ENCODE measurements at places on chromosomes 11 and 22.
A peak's percentile ranks its signal among the peaks of the same experiment; 100 is the strongest.

DNA sequence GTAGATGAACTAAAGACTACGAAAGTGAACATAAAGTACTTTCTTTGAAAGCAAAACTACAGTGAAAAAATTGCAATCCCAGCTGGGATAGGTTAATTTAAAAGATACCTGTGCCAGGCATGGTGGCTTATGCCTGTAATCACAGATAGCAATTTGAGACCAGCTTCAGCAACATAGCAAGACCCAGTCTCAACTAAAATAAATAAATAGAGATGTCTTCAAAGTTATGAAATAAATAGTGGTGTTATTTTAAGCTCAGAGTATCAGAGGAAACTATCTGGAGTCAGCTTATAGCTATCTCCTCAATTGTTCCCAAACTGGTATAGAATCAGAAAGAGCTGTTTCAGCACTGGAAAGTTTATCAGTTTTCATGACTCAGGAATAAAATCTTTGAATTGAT lies 17.3 kb upstream of the MMP13 start:
- DNase-seq, result no peak

DNA sequence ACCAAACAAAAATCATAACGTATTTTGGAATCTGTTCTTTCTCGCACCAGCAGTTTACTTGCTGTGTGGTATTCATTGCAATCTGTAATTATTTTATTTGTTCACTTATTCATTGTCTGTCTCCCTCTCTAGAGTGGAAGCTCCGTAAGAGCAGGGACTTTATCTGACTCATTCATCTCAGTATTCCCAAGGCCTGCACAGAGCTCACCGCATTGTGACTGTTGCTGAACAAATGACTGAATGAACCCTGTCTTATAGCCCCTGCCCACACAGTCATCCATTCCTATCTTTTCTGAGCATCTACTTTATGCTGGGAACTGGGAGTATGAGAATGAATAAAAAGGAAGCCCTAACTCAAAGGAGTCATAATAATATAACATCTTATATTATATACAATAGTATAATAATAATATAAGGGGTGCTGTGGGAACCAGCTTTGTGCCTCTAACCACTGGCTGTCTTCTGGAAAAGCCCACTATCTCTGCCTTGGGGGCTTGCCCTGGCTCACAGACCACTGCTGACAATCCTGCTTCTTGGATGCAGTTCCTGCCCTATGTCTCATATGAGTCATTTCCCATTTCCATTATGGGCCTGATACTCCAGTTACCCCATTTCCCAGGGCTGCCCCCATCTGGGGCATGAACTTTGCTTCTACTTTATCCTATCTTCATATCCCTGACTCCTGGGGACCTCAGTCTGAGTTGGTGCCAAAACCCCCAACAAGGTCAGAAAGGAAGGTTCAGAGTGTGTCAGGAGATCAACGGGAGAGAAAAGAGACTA lies 11.0 kb downstream of the XRRA1 start:
- DNase-seq, result no peak

DNA sequence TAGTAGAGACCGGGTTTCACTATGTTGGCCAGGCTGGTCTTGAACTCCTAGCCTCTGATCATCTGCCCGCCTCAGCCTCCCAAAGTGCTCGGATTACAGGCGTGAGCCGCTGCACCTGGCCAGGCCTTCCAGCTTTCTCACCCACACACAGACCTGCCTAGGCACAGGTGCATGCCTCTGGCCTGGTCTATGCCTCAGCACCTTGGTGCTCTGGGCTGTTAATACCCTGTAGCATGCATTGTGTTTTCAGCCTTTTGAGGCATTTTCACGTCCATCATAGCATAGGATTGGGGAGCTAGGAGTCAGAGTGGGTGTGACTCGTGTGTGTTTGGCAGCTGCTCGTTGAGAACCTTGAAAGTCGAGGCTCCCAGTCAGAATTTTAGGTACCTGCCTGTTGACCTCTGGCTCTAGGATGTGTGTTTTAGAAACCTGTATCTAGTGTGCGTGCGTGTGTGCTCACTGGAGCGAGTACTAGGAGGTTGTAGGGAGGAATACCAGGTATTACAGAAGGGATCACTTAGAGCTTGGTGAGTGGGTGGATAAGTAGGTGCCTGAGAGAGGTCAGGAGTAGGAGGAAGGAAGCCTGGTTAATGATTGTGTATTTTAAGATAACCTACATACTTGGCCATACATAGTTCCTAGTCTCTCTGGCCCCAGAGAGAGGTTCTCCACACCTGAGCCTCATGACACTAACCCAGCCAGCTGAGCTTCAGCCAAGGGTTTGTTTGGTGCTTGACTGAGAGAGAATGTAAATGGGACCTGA lies 20.0 kb downstream of the CRKL start:
- DNase-seq, result no peak

DNA sequence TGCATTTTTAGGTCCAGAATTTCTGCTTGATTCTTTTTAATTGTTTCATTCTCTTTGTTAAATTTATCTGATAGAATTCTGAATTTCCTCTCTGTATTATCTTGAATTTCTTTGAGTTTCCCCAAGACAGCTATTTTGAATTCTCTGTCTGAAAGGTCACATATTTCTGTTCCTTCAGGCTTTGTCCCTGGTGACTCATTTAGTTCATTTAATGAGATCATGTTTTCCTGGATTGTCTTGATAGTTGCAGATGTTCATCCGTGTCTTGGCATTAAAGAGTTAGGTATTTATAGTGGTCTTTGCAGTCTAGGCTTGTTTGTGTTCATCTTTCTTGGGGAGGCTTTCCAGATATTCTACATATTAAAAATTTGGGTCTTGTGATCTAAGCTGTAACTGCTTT lies 694.8 kb upstream of the CCDC179 start:
- DNase-seq, result peak; percentile 49

- no peak for DNase-seq
Measured at GRCh38 chr11:70033711-70034070, 44.4 kb upstream of the ANO1 start.

DNA sequence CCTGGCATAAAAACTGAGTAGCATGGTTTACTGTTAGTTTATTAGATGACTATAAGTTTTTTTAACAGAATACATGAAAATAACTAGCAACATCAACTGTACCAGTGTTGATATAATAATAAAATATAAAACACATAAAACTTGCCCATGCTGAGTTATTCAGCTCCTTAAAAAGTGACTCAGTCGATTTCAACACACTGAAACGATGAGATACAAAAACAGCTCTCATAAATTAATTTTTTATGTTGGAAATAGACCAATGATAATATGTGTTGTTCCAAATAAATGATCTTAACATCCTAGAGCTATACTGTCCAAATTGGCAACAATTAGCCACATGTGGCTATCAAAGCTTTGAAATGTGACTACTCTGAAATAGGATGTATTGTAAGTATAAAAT lies 15.9 kb downstream of the PDGFD start:
- DNase-seq, result peak; percentile 80

- no peak for DNase-seq
Measured at GRCh38 chr11:19642185-19643158, 70.2 kb upstream of the NAV2 start.
